ENCODE measurements at places on chromosomes 11 and 22.
A peak's percentile ranks its signal among the peaks of the same experiment; 100 is the strongest.

- DNase-seq: peak; percentile 46
These were observed 52.7 kb downstream of the FLRT1 start for GRCh38 chr11:64088162-64089026.

DNA sequence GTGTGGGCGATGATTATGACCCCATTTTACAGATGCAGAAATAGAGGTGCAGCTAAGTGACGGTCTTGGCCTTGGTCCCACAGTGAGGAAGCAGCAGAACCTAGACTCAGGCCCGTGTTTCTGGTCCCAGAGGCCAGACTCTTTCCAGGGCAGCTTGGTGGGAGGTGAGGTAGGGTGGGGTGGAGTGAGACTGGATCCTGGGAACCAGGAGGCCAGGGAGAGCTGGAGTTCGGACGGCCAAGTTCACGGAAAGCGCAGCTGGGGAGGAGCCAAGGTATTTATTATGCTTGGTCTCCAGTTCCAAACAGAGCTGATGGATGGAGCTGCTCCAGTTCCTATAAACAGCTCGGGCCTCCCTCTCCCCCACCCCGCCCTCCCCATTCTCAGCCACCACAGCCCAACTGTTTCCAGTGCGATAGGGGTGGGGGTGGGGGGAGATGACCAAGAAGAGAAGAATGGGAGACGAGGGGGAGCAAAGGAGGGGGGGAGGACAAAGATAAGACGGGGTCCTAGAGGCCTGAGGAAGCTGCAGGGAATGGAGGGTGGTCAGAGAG, 16.2 kb downstream of the LRRC32 start:
- no peak for DNase-seq

GRCh38 chr22:38193580-38193979, 8.2 kb upstream of the MAFF start:
- no peak for DNase-seq

DNA sequence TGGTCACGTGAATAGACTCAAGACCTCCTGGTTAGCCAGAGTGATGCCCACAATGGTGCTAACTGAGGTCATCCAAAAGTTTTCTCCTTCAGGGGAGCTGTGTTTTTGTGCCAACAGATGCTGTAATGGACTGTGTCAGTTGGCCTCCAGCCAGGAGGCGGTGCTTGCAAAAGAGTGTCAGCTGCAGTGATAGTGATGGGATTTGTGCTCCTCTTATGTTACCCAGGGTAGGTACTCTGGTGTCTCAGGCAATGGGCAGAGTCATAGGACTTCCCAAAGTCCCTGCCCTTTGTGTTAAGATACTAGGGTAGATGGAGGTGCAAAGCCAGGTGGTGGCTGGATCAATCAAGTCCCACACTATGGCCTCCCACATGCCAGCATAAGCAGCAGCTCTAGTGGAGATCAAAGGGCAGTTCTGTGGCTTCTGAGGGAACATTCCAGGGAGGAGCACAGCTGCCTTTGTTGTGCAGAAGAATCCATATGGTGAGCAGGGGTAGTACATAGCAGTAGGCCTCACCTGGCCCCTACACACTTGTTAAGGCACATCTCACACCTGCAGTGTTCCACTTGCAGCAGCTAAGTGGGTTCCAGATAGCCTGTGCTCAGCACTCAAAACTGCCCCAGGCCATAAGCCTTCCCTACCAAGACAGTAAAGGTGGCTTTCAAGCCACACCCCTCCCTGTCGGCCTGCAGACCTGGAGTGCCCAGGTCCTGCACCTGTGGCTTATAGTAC, 9.4 kb upstream of the FANCF start:
- no peak for DNase-seq

DNA sequence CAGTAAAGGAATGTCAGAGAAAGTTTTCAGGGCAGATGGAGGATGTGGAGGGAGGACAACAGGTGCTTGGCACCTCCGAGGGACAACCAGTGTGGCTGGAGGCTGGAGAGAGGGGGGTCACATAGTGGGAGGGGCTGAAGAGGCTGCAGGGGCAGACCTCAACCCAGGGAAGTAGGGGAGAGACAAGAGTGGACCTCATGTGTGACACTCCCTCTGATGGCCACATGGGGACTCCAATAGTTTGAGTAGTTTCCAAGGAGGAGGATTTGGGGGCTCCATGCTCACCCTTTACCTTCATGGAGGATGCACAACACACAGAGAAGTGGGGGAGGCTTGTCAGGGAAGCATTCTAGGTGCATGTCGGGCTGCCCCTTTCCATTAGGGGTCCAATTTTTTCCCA, 35.1 kb upstream of the ASPHD2 start:
- no peak for DNase-seq

DNA sequence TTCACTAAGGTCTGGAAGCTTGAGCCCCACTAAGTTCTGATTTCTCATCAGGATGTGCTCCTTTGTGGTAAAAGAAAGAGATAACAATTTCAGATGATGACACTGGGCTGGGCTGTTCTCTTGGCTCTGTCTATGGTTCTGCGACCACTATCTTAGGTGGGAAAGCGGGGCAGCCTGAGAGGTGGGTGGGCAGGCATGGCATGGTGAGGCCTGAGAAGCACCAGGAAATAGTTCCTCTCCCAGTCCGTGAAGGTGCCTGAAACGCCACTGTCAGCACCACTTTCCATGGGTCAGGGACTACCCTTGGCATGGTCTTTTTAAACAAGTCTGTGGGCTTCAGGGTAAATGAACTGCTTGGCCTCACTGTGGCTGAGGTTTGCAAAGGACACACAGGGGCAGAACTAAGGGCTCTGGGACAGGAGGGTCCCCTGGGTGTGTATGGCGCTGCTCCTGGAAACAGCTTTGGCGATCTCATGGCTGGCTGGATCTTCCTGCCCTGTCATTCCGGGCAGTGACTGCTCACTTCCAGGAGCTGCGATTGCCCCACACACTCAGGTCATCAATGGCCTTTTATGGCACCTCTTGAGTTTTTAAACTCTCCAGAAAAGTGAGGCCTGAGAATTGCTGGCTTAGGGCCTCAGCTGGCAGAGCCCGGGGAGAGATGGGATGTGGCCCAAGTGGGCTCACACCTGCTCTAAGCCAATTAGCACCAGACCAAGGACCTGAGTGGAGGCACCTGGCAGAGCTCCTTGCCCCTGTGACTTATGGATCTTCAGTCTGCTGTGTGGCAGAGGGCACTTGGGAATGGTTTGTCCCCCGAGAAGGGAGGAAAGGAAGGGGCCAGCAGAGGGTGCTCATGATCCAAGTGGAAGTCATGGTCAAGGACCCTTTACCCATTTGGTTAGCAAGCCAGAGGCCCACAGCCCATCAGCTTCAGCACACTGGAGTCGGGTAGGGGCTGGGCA, 55.6 kb upstream of the LYVE1 start:
- peak; percentile 60 for DNase-seq

DNA sequence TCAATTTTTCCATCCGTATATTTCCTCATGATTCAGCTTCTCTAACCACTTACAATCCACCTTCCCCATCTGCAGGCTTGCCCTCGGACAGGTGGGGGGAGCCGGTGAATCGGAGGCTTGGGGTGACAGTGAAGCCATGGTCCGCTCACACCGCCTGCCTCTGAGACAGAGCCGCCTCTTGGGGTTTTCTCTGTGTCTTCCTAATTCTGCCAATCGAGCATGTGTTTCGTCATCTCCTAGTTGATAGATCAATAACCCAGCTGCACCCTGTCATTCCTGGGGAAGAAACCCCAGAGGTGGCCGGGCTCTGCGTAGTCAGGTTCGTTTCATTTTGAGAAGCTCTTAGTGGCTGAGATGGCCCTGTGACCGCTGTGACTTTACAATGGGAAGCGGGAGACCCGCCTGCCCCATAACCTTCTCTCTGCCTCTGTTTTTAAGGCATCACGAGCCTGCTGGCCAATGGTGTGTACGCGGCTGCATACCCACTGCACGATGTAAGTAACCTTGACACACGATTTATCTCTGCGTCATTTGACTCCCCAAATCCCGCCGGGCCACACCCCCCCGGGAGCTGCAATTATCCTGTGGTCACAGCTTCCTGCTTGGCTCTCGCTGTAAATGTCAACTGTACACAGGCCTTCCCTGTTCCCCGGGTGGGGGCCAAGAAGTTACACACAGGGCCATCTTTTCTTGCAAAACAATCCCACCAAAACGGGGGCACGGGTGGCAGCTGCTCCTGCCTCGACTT, 33.3 kb downstream of the ANO1 start:
- no peak for DNase-seq

DNA sequence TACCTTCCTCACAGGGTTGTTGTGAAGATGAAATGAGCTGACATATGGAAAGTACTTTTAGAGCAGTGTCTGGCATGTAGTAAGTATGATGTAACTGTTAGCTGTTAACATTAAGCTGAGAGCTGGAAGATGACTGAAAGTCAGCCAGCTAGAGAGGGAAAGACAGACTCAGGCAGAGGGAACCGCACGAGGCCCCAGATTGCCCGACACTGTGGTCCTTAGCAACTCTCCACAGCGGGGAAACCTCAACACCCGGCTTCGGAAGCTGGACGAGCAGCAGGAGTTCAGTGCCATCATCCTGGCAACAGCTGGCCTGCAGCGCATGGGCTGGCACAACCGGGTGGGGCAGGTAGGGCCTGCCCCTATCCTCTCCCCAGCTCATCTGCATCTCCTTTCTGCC, 6.5 kb downstream of the HMBS start:
- DNase-seq: no peak

All from GM20000 (cell line).